Stimulated activated naive CD4-positive, alpha-beta T cell treated with Interleukin-2 at 50 U/mL for 16 hours (primary cell): ENCODE measurements at places on chromosomes 2 and 18.

- no peak for DNase-seq
These were observed 7.2 kb upstream of the LCLAT1 start for GRCh38 chr2:30439879-30440278.

- DNase-seq, result no peak
These were observed 36.9 kb downstream of the AGAP1 start for GRCh38 chr2:235530735-235531134.

DNA sequence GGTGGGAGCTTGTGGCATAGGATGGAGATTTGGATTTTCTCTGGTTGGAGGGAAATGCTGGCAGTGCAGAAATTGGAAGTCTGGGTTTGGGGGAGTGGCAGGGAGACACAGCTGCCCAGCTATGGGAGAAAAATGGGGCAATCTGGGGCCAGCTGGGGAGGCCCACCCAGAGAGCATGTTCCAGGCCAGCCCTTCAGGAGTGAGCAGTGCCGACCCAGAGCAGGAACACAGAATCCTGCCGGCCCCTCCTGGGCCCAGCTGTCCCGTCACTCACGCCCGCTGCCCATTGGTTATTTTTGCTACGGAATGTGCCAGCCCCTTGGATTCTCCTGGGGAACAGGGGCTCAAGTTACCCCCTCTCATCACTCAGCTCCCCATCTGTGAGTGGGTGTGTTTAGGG is 4.9 kb downstream of the SPEG start:
- no peak for DNase-seq

DNA sequence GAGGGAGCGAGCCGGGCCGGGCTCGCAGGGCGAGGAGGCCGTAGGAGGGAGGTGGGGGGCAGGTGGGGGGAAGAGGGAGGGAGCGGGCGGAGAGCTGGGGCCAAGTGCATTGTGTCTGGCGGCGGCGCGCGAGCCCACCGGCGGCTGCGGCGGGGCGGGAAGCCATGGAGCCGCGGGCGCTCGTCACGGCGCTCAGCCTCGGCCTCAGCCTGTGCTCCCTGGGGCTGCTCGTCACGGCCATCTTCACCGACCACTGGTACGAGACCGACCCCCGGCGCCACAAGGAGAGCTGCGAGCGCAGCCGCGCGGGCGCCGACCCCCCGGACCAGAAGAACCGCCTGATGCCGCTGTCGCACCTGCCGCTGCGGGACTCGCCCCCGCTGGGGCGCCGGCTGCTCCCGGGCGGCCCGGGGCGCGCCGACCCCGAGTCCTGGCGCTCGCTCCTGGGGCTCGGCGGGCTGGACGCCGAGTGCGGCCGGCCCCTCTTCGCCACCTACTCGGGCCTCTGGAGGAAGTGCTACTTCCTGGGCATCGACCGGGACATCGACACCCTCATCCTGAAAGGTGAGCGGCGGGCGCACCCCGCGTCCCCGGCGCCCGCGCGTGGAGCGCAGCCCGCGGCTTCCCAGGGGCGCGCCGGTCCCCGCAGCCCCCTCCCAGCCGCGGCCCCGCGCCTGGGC is at the start of gene TMEM178A:
TSS of gene TMEM178A (plus strand) at position 107 of the 680 bp plus-strand sequence. CDS start at position 165, 58 bp downstream.
- no peak for DNase-seq

DNA sequence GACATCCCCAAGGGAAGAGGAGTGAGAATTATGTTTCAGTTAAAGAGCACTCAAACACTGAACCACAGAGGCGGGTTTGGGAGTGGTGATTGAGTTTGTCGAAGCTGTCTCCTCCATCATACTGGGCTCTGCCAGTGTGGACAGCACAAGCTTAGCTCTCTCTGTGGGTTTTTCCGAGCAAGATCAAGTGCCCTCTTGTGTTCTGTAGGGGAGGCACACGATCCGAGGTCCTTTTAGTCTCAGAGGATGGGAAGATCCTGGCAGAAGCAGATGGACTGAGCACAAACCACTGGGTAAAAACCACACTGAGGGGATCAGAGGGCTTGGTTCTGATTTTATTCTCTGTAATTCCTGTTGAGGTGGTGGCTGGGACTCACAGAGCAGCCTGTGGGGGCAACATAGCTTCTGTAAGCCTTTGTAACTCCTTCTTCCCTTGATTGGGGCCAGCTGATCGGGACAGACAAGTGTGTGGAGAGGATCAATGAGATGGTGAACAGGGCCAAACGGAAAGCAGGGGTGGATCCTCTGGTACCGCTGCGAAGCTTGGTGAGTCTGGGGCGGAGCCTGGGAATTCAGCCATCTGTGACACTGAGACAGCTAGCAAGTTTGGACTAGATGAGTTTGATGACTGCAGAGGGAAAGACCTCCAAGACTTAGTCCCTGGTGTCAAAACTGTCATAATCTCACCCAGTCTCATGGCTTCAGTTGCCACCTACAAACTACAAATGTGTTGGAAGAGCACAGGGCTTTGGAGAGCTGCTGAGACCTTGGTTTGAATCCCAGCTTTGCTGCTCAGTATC is 2.0 kb downstream of the NAGK start:
- no peak for DNase-seq

DNA sequence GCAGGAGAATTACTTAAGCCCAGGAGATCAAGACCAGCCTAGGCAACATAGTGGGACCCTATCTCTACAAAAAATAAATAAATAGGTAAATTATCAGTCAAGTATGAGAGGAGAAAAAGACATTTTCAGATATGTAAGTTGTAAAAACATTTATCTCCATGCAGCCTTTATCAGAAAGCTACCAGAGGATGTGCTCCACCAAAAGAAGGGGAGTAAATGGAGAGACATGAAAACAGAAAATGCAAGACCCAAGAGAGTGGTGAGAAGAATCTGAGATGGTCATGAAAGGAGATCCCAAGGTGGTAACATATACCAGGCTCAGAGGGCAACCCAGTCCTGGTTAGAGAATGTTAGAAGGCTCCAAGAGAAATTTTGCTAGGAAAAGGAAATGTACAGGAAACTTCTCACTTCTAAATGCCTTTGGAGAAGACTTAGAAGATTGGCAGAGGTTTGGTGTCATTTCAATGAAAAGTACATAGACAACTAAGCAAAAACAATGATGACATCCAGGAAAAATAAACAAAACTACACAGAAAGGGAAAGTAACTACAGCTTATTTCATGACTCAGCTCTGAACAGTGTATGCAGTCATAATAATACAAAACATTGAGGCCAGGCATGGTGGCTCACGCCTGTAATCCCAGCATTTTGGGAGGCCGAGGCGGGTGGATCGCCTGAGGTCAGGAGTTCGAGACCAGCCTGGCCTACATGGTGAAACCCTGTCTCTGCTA is 19.5 kb downstream of the CIB4 start:
- no peak for DNase-seq

DNA sequence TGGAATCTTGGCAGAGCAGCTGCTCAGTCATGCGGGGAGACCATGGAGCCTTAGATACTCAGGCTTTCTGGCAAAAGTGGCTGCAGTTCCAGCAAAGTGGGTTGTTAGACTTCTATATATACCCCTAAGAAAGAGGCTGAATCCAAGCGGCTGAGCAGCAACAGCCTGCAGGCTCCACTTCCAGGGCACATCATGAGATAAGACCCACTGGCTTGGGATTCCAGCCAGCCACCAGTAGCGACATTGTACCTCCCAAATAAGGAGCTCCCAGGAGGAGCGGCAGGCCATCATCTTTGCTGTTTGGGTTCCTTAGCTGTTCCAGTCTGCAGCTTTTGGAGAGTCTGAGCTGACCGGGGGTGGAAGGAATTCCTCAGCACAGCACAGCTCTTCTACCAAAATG is 150.3 kb upstream of the ST6GAL2 start:
- no peak for DNase-seq

DNA sequence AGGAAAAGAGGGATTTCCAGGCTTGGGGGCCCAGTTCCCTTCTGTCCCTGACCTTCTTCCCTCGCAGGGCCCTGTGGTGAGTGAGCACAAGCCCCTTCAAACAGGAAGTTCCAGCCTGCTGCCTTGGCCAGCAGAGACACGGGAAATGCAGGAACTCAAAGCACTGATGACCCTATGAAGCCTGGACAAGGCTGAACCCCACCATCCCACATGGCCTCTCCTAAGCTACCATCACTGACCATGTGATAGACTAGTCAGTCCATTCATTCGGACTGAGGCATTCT is 196.4 kb downstream of the TNS1 start:
- DNase-seq, result no peak
